ENCODE measurements at places on chromosomes 16 and 17. TPM values are rescaled to one million over a fixed set of nuclear protein-coding genes. Genes with fewer than 3 reads are reported as not detected.

- DNase-seq: no peak
These were observed 77.6 kb downstream of the MMD start for GRCh38 chr17:55343900-55344513.

ENPP7 gene
- not detected for total RNA-seq

KRTAP2-2 gene
- not detected for total RNA-seq

- no peak for DNase-seq
These were observed 6.9 kb downstream of the C1QBP start for GRCh38 chr17:5431949-5432556.

FBXW10B gene
- total RNA-seq: not detected

DNA sequence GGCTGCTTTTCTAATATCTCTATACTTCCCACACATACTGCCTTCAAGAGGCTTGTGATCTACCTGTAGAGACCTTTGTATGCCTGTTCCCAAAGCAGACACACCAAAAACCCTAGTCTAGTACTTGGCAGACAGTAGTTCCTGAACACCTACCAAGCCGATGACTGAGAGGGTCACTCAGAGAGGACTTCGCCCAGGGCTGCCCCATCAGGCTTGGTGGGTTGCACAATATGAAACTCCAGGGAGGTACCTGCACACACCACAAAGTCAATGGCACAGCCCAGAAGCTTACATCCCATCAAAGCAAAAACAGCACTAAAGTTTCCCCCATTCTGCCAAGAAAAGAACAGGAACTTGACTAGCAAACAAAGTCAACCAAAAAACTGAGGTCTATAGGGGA is 30.3 kb downstream of the ASPA start:
- no peak for DNase-seq

- DNase-seq: no peak
These were observed 12.1 kb downstream of the ZFP1 start for GRCh38 chr16:75160386-75160785.

- no peak for DNase-seq
These were observed 18.7 kb upstream of the DHX8 start for GRCh38 chr17:43465049-43465448.

- no peak for DNase-seq
These were observed 117.6 kb downstream of the ABCC6 start for GRCh38 chr16:16105646-16106045.

POLG2 gene
- total RNA-seq: 18.3 TPM

CDH1 gene
- total RNA-seq: 0.21 TPM

DNA sequence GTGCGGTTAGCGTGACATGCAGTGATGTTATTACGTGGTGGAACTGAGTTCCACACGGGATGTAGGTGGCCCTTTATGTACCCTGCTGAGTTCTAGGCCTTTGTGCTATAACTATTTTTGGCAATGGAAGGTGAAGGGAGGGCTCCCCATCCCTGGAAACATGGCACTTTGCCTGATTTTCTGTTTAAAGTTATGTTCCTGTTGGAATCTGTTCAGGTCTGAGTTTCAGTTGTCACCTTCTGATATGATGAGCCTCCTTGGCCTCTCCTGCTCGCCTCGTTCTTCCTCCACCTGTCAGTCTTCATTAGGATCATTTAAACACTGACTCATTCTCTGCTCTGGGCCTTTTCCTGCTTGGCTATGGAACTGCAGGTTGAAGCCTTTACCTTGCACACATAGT is 200.6 kb downstream of the FTO start:
- DNase-seq: no peak

DNA sequence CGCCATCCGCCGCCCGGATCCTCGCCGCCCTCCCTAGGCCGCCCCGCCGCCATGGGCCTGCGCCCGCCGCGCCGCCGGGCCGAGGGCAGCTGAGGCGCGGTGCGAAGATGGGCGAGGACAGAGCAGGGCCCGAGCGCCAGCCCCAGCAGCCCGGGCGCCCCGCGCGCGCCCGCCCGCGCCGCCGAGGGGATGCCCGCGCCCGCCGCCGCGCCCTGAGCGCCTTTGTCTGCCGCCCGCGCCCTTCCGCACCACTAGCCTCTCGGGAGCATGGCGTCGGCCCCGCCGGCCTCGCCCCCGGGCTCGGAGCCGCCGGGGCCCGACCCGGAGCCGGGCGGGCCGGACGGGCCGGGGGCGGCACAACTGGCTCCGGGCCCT is 278 bp downstream of the RAB11FIP3 start:
- no peak for DNase-seq

DNA sequence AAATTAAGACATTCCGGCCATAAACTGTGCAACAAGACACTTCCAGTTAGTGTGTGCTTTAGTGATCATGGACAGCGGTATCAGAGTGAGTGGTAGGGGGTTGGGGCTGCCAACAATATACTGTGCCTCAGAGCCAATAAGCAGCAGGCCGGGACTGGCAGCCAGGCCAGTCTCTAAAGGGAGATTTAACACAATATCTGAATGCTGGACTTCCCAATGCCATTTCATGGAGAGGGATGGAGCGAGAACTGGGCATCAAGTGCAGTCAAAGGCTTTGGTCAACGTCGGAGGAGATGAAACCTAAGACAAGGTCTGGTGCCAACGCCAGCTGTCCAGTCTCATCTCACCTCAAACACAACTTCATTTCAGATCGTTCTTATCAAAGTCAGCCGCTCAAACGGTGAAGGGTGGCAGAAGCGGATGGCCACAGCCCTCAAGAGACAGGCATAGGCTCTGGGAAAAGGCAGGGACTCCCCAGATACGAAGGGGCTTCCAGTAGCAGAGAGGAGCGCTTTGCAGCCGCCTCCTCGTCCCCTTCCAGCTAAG is 935 bp downstream of the USP32 start:
- no peak for DNase-seq

DNA sequence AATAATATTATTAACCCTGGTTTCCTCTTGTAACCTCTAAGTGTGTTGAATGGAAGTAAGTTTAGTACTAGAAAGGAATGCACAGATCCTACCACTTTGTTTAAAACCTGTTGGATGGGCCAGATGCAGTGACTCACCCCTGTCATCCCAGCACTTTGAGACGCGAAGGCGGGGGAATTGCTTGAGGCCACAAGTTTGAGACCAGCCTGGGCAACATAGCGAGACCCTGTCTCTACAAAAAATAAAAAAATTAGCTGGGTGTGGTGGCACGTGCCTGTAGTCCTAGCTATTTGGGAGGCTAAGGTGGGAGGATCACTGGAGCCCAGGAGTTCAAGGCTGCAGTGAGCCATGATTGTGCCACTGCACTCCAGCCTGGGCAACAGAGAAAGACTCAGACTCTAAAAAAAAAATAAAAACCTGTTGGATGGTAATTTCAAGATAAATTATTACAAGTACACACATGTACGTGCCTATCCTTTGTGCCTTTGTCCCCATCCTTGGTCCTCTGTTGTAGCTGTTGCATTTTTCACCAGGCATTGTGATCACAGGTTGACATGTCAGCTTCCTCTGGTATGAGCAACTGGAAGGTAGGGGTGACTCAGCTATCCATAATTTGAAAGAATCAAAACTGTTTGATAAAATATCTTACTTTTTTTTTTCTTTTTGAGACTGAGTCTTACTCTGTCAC is 30.7 kb upstream of the METTL9 start:
- DNase-seq: no peak

GRCh38 chr17:51580869-51581268 is 320.5 kb downstream of the UTP18 start:
- DNase-seq: no peak

MVD gene
- 28.8 TPM for total RNA-seq

DNA sequence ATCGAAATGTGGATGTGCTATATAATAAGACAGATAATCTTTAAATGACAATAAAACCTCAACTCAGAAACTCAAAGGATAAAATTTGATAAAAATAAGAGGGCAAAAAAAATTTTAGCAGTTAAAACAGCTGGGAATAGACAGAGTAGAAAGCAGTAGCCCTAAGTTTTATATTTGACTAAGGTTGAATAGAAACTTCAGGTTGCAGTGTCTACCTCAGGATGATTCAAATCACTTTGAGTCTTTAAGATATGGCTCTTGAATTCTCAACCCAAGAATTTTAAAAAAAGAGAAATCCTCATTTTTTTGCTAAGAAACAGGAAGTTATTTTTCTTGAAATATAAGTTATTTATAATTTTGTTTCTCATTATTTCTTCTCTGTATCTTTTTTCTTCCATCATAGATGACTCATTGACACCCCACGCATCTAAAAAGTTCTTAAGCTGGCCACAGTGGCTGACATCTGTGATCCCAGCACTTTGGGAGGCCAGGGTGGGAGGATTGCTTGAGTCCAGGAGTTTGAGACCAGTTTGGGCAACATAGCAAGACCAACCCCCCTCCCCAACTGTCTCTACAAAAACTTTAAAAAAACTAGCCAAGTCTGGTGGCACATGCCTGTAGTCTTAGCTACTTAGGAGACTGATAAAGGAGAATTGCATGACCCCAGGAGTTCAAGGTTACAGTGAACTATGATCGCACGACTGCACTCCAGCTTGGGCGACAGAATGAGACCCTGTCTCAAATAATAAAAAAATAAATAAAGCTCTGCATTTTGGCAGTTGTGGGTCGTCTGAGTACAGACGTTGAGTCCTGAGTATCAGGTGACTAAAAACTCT is 23.9 kb downstream of the NFAT5 start:
- DNase-seq: no peak

DNA sequence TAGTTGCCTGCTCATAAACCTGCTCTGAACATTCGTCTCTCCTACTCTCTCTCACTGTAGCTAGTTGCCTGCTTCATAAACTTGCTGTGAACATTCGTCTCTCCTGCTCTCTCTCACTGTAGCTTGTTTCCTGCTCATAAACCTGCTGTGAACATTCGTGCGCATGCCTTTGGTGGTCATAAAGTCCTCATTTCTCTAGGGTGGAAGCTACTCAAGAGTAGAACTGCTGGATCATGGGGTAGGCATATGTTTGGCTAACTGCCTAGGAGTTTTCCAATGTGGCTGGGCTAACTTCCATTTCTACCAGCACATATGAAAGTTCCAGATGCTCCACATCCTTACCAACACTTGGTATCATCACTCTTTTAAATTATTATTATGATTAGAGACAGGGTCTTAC is 174.6 kb upstream of the RPH3AL start:
- no peak for DNase-seq

GRCh38 chr17:43611230-43611969 is 50.3 kb downstream of the MEOX1 start:
- DNase-seq: no peak

DNA sequence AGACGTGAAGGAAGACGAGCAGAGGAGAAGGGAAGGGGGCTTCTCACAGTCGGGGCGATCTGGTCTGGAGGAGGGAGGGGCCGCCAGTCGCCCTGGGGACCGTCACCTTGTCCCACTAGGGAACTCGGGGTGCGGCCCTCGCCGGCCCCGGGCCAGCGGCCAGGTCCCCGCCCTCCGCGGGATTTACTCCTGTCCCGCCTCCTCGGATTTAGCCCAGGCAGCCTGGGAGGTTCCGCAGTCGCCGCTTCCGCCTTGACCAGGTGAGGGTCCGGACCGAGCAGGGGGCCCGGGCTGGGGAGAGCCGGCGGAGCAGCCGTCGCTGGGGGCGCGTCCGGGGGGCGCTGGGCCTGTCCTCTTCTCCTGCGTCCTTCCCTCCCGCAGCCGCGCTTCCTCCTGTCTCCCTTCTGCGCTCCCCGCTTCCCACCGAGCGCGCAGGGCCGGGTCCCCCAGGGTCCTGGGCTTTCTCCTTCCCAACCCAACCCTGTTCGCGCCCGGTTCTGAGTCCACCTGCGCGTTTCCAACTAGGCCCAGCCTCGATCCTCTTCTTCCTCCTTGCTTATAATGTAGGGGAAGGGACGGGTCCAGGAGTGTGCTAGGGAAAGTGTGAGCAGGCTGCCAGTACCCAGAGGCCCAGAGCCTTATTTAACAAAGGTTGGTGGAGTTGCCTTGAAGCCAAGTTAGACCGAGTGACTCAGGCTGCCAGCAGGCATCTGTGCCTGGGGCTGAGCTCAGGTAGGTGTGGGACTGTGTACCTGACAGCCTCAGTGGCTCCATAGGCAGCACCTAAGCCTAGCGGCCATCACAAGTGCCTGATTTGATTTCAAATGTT is at the start of gene TNK1:
TSS of gene TNK1 (plus strand) at position 235 of the 829 bp plus-strand sequence. CDS start 1,838 bp downstream, outside the sequence.
- no peak for DNase-seq

FN3K gene
- 25.2 TPM for total RNA-seq

OTOP3 gene
- total RNA-seq: not detected

GRCh38 chr17:37109731-37110710 is 161.3 kb downstream of the AATF start:
- DNase-seq: no peak

DNA sequence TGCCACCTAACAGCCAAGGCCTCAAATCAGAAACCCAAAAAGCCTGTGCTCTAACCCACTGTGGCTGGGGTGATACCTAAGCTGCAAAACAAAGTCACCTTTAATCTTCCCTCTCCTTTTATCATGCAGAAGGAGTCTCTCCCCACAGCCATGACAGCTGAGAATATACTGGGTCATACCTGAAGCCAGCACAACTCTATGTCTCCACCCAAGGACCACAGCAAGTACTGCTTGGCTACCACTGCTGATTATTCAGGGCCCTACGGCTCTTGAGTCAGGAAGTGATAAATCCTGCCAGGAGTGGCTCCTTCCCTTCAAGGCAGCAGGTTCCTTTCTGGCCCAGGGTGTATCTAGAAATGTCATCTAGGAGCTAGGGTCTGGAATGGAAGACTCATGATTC is 151.5 kb upstream of the TOM1L1 start:
- no peak for DNase-seq

ASGR1 gene
- 2.4 TPM for total RNA-seq

SMARCD2 gene
- 44.7 TPM for total RNA-seq

DNA sequence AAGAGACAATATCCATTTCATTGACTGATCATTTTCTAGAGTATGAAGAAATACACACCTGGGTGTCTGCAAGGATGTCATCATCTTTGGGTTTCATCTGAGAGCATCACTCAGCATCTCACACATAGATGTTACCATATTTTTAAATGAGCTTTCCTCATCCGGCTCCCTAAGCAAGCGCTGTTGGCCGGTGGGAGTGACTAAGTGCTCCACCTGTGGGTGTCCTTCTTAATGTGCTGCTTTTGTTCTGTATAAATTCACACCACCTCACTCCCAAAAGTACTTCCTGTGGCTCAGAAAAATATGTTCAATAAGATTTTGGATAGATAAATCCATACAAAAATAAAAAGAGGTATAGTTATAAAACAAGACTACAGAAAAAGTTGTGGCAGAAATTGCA is 7.4 kb downstream of the SSTR2 start:
- no peak for DNase-seq

DNA sequence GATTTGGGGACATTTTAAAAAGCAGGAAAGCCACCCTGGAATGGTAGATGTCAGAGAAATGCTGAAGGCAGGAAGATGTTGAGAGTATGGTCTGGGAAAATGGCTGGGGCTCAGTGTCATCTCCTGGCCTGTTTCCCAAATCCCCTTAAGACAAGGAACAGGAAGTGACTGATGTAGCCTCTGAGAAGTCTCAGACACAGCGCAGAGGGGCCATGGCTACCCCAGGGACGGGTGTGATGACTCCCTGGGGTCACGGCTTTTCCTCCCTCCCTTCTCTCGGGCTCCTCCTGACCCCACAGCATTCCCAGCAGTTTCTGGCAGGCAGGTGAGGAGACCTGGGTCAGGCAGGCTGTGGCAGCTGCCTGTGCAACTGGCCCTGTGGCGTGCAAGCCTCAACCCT is 45.4 kb downstream of the RAP1GAP2 start:
- DNase-seq: no peak
